Inflammatory macrophage (primary cell): ENCODE measurements at places on chromosomes 16 and 17.

DNA sequence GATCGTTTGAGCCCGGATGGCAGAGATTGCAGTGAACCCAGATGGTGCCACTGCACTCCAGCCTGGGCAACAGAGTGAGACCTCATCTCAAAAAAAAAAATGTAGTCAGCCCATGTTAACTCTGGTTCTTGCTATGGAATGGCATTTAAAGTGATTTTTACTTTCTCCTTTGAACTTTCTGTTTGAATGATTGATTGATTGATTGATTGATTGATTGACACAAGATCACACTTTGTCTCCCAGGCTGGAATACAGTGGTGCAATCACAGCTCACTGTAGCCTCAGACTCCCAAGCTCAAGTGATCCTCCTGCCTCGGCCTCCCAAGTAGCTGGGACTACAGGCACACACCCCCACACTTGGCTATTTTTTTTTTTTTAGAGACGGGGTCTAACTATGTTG lies 17.0 kb downstream of the SMTNL2 start:
- DNase-seq, result no peak

- DNase-seq, result no peak
These were observed 82.3 kb upstream of the CBX4 start for GRCh38 chr17:79921411-79922115.

GRCh38 chr17:6471531-6472465 lies 27.5 kb downstream of the PIMREG start:
- DNase-seq, result no peak

DNA sequence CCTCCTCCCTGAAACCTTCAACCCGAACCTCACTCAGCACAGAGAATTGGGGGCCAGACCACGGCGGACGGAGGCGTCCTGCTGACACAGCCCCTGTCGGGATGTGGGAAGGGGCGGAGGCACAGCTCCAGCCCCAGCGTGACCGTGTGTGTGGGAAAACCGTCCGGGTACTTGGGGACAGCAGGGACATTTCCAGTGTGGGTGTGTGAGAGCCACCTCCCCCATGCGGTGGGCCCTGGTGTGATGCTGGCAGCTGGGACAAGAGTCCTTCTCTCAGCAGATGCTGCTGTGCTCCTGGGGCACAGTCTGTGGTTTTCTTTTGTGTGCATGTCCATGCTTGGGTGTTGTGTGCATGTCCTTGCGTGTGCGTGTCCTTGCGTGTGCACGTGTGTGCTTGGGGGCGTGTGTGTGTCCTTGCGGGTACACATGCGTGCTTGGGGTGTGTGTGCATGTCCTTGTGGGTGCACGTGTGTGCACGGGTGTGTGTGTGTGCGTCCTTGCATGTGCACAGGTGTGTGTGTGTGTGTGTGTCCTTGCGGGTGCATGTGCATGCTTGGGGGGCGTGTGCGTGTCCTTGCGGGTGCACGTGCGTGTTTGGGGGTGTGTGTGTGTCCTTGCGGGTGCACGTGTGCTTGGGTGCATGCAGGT lies 16.9 kb downstream of the CENPX start:
- DNase-seq, result no peak

- no peak for DNase-seq
These were observed 275.8 kb downstream of the FOXL1 start for GRCh38 chr16:86854058-86854621.

- no peak for DNase-seq
These were observed 22.5 kb upstream of the DYNLL2 start for GRCh38 chr17:58060596-58061191.
